B cell (primary cell): ENCODE measurements at places on chromosomes 13 and 19.

DNA sequence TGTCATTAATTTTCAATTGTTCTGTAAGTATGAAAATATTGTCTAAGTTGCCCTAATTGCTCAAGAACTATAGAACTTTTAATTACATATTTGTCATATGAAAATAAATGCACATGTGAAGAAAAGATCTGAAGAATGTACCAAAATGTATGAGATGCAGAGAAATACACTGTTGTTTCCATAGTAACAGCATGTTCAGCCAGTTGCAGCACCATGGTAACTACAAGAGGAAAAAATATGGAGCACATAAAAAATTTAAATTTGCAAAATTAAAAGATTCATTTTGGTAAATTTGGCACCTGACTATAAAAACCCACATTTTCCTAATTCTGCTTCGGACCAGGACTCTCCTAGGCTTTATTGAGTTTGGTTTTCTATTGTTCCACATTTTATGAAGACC is 1170.0 kb upstream of the MIR17HG start:
- no peak for DNase-seq

GRCh38 chr13:108974686-108975085 is 345.3 kb downstream of the MYO16 start:
- DNase-seq: no peak

GRCh38 chr13:28459911-28460310 is 35.0 kb downstream of the FLT1 start:
- no peak for DNase-seq

DNA sequence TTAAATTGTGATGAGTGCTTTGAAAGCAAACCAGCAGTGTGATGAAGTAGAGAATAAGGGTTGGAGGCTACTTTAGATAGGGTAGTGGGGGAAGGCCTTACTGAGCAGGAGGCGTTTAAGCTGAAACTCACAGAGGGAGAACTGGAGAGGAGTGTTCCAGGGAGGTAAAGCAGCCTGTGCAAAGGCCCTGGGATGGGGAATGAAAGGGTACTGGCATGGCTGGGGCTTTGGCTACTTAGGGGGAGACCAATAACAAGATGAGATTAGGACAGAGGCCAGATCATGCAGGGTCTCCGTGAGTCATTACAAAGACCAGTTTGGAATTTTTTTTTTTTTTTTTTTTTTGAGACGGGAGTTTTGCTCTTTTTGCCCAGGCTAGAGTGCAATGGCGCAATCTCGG is 1.1 kb downstream of the PPP5C start:
- no peak for DNase-seq

DNA sequence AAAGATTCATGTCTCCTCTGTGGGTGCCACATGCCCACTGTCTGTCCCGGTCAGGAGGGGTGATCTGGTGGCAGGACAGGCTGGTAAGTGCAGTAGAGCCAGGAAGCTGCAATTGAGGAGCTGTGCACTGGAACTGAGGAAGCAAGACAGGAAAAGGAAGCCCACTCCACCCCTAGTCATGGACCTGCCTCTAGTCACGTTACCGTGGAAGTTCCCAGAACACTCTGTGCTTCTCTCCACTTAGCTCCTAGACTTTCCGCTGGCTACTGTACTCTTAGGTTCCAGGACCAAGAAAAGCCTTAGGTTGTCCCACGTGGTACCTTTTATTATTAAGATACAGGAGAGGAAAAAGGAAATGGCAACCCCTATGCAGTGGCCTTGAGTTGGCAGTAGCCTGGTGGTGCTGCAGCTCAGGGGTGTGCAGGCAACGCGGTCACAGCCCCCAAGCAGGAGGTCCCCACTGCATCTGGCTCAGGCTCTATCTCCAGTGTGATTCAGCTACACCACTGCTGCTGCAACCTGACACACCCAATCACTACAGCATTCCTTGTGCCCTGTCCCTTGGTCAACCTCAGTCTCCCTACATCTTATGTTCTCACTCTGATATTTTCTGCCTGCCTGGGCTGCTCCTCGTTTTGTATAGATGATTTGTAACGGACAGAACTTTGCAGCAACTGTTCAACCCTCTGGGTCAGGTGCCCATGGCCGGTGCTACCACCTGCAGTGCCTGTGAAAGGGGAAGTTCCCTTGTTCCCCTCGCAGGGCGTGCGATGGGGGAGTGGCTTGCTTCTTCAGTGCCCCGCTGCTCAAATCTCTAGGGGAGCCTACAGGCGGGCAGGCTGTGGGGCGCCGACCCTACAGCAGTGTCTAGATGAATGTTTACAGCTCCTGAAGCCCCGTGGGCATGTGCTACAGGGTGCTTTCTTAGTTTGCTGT is 24.4 kb upstream of the GPR12 start:
- peak; percentile 83 for DNase-seq

DNA sequence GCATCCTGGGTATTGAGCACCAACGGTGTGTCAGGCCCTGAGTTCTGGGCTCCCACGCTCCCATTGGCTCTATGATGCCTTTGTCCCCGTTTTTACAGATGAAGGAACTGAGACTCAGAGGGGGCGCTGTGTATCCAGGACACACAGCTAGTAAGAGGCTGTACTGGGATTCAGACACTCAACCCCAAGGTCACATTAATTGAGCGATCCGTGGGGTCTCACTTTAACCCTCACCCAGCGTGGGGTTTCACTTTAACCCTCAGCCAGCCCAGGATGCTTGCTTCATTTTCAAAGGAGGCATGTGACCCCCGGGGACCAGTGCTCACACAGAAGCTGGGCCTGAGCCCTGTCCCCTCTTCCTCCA is 42.6 kb downstream of the CYP4F22 start:
- no peak for DNase-seq

- no peak for DNase-seq
Measured at GRCh38 chr13:35514801-35515502, 38.5 kb upstream of the MAB21L1 start.

- no peak for DNase-seq
Measured at GRCh38 chr19:41445575-41445974, 2.6 kb downstream of the ERICH4 start.

- no peak for DNase-seq
Measured at GRCh38 chr13:109875746-109876145, 89.4 kb upstream of the IRS2 start.

- DNase-seq: no peak
Measured at GRCh38 chr13:105333416-105333815, 1202.0 kb downstream of the EFNB2 start.

GRCh38 chr13:98804336-98804855 is 51.9 kb upstream of the SLC15A1 start:
- no peak for DNase-seq

- DNase-seq: no peak
Measured at GRCh38 chr19:46031781-46032596, 8.8 kb downstream of the IGFL4 start.

DNA sequence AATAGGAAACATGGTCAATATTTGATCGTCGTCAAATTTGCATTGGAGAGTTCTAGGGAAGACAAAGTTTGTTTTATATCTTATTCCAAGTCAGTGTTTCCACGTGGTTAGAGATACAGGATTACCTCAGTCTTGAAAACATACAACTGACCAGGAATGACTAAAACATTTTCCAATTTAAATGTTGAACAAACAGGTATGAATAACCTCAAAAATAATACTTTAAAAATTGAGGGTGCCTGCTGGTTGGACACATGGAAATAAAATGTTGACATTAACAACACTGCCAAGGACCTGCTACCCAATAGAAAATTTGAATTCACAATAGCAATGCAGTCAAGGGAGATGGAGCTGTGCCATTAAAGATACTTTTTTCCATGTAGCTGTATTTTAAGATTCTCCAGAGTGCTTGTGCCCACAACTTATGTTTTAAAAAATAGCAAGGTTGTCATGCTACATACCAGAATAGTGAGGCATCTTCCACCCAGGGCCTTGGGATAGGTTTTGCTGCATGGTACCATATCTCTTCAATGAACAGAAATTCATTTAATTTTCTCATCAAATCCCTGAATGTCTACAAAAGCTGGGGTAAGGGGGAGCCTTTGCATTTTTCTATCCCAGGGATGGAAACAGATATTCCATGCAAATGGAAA is 260.8 kb downstream of the EFNB2 start:
- DNase-seq: no peak

DNA sequence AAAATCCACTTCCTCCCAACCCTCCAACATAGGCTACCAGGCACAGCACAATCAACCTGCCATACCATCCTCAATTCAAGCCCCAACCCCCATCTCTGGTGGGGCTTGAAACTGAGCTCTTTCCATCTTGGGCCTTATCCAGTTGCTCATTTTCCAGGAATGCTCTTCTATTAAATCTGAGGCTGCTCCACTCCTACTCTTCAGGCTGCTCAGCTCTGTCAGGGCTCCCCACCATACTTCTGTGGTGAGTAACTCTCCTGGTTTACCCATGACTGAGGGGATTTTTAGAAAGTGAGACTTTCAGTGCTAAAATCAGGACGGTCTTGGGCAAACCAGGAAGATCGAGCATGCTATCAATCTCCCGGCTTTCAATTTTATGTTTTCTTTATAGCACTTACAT is 512.8 kb downstream of the LMO7 start:
- no peak for DNase-seq

DNA sequence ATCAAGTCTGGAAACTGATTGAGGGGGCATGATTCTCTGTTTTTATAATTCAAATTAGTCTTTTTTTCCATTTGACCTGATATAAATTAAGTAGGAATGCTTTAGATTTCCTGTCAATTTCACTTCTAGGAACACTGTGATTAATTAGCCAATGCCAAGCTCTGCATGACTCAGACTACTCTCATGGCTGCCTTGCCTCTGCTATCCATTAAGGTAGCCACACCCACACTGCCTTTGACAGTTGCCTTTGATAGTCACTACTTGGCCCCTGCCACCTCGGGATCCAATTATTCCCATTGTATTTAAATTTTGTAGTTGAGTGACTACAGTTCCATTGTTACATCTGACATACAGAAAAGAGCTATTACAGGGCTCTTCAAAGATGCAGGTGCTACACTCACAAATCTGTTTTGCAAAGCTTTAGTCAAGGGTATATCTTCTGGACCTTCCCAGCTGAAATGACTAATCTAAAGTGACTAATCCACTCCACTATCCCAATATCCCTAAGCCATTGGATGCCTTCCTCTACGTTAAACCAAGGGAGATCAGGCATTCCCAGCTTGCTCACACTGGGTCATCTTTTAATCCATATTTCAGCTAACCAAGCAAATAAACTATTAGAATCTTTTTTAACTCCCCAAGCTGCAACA is 1193.1 kb upstream of the MIR17HG start:
- no peak for DNase-seq

DNA sequence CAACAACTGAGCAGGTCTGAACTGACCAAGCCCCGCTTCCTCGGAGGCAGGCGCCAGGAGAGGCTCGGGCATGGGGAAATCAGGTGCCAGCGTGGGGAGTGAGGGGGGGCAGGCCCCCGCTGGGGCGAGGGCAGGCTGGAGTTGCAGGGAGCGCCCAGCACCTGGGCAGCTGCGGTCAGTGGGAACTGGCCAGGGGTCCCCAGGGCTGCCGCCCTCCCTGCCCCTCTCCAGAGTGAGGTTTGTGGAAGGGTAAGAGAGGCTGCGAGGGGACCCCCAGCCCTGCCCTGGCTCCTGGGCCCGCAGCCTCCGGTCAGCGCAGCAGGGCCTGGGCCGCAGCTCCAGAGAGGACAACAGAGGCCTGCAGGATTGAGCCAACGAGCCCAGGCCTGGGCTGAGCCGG is 32.5 kb downstream of the PIP5K1C start:
- DNase-seq: no peak
